Chondrocyte (in vitro differentiated cells): ENCODE measurements at places on chromosomes 12 and 14. TPM values are rescaled to one million over a fixed set of nuclear protein-coding genes. Genes with fewer than 3 reads are reported as not detected.

MMP14 gene
- total RNA-seq: 486 to 1,030 TPM (median 987 TPM) in 3 replicates

AKAP3 gene
- total RNA-seq: 0.26 to 0.65 TPM (median 0.57 TPM) in 3 replicates

GPR84 gene
- not detected in 3 replicates for total RNA-seq

ST8SIA1 gene
- total RNA-seq: 0.15 to 1.6 TPM (median 1.2 TPM) in 3 replicates

ZBTB39 gene
- total RNA-seq: 5.8 to 6.1 TPM (median 6.0 TPM) in 3 replicates

SLCO1B3 gene
- total RNA-seq: not detected in 3 replicates

RNASE3 gene
- total RNA-seq: not detected in 3 replicates

NKX2-1 gene
- total RNA-seq: not detected in 3 replicates

PPP1CC gene
- total RNA-seq: 71.8 to 91.4 TPM (median 82.5 TPM) in 3 replicates

CDKL1 gene
- total RNA-seq: 8.4 to 15.7 TPM (median 9.4 TPM) in 3 replicates

KCNH3 gene
- total RNA-seq: 0.10 to 0.27 TPM in 2 of 3 replicates, not detected in the other

HELB gene
- total RNA-seq: 1.5 to 2.9 TPM (median 2.3 TPM) in 3 replicates

OTUB2 gene
- 0.99 to 2.1 TPM (median 1.9 TPM) in 3 replicates for total RNA-seq

NPFF gene
- 0.92 TPM in 1 of 3 replicates, not detected in the others for total RNA-seq

WIF1 gene
- total RNA-seq: not detected in 3 replicates

KRT74 gene
- not detected in 3 replicates for total RNA-seq

RIPK3 gene
- total RNA-seq: 0.80 to 1.3 TPM (median 0.90 TPM) in 3 replicates

STK38L gene
- 219 to 248 TPM (median 222 TPM) in 3 replicates for total RNA-seq

NFE2 gene
- total RNA-seq: not detected in 3 replicates

CEBPE gene
- not detected in 3 replicates for total RNA-seq

LUM gene
- total RNA-seq: 462 to 834 TPM (median 481 TPM) in 3 replicates

MANSC4 gene
- not detected in 3 replicates for total RNA-seq

INSM2 gene
- total RNA-seq: not detected in 3 replicates

LRRC43 gene
- total RNA-seq: 1.5 to 2.0 TPM (median 1.6 TPM) in 3 replicates

PMCH gene
- total RNA-seq: not detected in 3 replicates

GPR135 gene
- 4.0 to 8.9 TPM (median 4.8 TPM) in 3 replicates for total RNA-seq

MYH6 gene
- not detected in 3 replicates for total RNA-seq

ANKRD52 gene
- total RNA-seq: 99.9 to 113 TPM (median 106 TPM) in 3 replicates

LMNTD1 gene
- 0.75 TPM in 1 of 3 replicates, not detected in the others for total RNA-seq

ANG gene
- total RNA-seq: 7.3 to 10.2 TPM (median 9.1 TPM) in 3 replicates

RDH12 gene
- total RNA-seq: not detected in 3 replicates

AGAP2 gene
- 1.9 to 3.1 TPM (median 1.9 TPM) in 3 replicates for total RNA-seq

OR4K14 gene
- total RNA-seq: not detected in 3 replicates
